ENCODE measurements at places on chromosomes 16 and 17.

- no peak for DNase-seq
These were observed 51.5 kb downstream of the KNOP1 start for GRCh38 chr16:19666477-19666876.

- DNase-seq = no peak
These were observed 214.0 kb downstream of the CPPED1 start for GRCh38 chr16:12589676-12590075.

- no peak for DNase-seq
These were observed 258.7 kb downstream of the MRTFB start for GRCh38 chr16:14329727-14330350.

- DNase-seq = peak; percentile 50
These were observed at the start of gene SDR42E1 for GRCh38 chr16:82011199-82011641. Gene SDR42E1, minus strand, starts transcription at chr16:82011470. Its CDS starts 10,612 bp downstream, at chr16:82000858.
